Glutamatergic neuron (in vitro differentiated cells): ENCODE measurements at places on chromosomes 2 and 18.

DNA sequence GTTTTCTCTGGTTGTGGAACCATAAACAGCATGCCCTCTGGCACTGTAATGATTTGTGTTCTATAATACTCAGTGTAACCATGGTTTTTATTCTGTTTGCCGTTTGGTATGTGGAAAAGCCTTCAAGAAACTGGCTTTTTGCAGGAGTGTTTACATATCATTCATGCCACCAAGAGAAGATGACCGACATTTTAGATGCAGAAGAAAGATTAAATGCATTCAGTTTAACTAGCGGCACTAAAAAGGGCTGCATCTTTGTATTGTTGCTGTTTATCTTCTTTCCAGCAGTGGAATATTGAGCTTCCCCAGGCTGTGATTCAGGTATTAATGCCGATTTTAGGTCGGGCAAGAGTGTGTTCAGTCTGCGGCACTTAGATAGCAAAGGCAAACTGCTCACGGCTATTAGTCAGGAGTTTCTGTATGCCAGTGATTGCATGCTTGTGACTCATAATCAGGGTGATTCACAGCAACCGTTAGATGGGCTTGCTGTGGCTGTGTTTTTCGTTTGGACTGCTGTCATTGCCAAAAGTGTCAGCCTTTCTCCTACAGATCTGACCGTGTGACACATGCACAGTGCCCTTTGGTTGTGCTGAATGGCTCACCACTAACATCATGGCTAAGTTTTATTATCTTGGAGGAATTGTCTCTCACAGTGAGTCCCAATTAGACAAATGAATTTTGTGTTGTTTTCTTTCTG is 479.7 kb downstream of the PARD3B start:
- DNase-seq = no peak

GRCh38 chr18:35917043-35917442 is 55.4 kb upstream of the RMP24 start:
- DNase-seq = no peak

DNA sequence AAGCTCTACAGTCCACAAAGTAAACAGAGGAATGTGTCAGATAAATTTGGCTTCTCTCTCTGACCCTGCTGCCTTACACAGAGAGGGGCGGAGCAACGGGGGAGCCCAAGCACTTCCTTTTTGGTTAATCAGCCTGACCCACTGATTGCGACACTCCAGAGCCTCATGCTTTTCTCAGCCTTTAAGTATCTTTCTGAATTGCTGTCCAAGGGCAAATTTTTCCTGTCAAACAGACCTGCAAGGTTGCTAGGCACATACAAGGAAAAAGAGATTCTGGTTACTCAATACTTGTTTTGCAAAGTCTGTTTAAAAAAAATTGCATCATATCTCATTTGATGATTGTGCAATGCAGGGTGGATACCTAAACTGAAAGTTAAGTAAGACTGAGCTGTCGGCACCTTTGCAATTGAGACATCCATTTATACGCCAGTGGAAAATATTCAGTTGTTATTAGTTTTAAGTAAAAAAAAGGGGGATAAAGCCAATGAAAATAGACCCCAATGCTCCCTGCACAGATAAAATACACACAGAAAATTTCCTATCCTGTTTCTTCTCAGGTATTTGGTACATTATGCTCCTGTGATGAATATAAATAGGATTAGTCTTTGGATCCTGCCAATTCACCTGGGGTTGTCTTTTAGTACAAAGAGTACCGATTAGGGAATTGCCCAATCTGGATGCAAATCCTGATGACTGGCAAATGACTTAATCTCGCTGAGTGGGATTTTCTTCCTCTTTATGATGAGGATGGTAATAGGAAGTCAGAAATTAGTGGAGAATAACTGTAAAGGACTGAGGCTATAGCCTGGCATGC is 260.2 kb upstream of the TRIB2 start:
- DNase-seq = no peak

- DNase-seq = no peak
Measured at GRCh38 chr18:22914633-22915032, 18.5 kb upstream of the RBBP8 start.

- DNase-seq = no peak
Measured at GRCh38 chr18:12409469-12409868, 1.7 kb downstream of the PRELID3A start.
